ENCODE measurements at places on chromosomes 12 and 14.

GRCh38 chr12:27967551-27968054 lies 4.9 kb downstream of the PTHLH start:
- DNase-seq: no peak

- DNase-seq: no peak
Measured at GRCh38 chr14:39291701-39292100, 58.0 kb downstream of the MIA2 start.

DNA sequence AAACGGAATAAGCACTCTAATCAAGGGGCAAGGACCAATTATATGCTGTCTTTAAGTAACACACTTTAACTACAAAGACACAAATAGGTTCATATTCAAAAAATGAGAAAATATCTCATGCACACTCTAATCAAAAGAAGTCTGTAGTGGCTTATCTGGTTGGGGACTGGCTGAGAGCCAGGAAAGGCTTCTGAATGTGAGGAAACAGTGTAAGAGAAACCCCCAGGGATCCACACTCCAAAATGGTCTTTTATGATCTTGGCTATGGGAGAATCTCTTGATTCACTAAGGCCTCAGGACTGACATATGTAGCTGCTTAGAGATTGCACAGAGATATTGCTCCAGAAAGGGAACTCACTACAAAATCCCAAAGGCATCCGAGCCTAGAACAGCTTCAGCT lies 10.3 kb downstream of the CTSG start:
- DNase-seq: no peak

DNA sequence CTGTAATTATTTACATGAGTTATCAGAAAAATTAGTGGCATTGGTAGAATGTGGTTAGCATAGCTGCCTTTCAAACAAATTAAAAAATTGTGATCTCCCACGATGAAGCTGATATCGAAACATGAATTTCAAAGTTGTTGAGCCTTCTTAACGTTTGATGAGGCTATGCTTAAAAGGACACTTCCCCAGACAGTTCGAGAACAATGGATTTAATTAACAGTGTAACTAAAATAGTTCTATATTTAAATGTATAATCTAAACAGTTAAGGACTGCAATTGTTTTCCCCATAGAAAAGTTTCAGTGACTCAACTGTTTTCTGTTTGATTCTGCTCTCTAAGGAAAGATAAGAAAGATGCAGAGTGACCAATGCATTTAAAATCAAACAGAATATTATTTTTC lies 1.6 kb downstream of the CLEC2B start:
- DNase-seq: no peak

- DNase-seq: no peak
Measured at GRCh38 chr12:946631-947030, 2.9 kb downstream of the RAD52 start.

DNA sequence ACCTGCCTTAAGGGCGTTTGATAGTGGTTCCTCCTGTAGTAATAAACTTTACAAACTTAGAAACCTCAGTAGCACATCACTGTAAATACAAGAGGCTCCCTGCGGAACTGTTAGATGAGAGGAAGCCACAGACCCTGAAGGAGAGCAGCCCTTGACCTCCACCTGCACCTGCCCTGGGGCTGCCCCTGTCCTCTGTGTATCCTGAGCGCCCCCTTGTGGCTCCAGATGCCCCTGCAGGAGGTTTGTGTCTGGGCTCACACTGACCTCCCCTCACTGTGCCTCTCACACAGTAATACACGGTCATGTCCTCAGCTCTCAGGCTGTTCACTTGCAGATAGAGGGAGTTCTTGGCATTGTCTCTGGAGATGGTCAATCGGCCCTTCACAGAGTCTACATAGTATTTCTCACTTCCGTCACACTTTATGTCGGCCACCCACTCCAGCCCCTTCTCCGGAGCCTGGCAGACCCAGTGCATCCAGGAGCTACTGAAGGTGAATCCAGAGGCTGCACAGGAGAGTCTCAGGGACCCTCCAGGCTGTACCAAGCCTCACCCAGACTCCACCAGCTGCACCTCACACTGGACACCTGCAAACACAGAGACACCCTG lies 1059.8 kb downstream of the TMEM121 start:
- peak; percentile 2 for DNase-seq

DNA sequence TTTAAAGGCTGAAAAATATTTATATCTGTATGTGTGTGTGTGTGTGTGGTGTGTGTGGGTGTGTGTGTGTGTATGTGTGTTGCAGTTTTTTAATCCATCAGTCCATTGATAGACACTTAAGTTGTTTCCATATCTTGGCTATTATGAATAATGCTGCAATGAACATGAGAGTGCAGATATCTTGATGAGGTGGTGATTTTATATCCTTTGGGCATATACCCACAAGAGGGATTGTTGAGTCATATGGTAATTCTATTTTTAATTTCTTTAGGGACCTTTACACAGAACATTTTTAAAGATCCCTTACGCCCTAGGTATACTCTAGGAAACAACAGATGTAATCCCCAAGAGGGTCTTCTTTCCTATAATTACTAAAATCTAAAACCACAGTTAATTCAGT lies 154.5 kb upstream of the CLEC14A start:
- DNase-seq: no peak

- no peak for DNase-seq
Measured at GRCh38 chr14:32372154-32372553, 43.1 kb downstream of the AKAP6 start.

DNA sequence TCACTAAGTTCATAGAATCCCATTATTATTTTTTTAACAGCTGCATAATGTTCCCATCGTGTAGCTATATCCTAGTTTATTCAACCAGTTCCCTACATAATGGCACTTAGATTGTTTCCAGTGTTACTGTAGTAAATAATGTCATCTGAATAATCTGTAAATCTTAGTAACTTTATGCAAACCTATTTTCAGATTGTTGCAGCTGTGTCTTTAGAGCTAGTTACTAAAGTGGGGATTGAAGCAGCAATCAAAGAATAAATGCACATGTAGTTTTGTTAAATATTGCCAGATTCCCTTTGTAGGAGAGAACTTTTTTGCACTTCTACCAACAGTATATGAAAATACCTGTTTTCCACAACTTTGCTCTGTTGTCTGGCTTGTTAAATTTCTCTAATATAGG lies 13.1 kb downstream of the ARID2 start:
- no peak for DNase-seq

GRCh38 chr14:92747701-92748258 lies 647 bp downstream of the LGMN start:
- DNase-seq: peak; percentile 56

- peak; percentile 77 for DNase-seq
Measured at GRCh38 chr12:95205685-95206084, 11.6 kb downstream of the FGD6 start.

DNA sequence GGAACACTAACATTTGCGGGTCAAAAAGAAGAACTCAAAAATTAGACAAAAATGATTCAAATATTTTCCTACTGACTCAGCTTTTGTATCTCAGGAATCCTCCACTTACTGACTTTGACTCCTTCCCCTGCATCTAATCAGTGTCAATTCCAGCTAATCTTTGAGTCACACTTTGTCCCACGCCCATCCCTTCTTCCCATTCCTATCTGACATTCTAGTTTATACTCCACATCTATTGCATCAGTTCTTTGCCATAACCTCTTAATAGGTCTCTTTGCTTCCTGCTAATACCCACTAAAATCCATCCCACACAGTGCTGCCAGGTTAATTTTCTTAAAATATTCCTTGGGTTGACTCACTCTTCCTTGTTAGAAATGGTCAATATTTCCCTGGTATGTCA lies 19.1 kb downstream of the BBS10 start:
- no peak for DNase-seq

- peak; percentile 77 for DNase-seq
Measured at GRCh38 chr14:89432226-89432625, 15.2 kb upstream of the FOXN3 start.

DNA sequence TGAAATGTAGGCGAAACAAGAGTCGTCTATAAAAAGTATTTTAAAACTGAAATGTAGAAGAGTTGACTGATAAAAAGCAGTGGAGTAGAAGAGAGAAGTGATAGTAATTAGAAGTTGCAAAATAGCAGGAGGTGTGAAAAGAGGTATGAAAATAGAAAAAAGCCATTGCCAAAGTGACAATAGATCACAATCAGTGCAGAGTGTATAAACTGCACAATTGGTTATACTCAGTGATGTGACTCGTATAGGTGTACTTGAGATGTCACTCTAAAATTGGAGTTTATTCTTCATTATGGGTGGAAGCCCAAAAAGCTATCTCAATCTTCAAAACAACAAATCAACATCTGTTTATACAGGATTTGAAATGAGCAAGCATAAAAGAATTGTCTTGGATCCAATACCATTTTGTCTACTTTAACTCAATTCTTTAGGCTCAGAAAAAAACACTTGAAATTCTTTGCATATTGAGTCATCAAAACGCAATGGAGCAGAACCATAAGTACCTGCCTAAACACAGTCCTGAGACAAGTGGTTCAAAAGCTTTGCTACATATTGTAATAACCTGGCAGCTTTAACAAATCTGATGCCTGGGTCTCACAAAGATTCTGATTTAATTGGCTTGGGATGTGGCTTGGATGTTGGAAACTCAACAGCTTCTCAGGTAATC lies 8.8 kb downstream of the IKBIP start:
- DNase-seq: no peak

DNA sequence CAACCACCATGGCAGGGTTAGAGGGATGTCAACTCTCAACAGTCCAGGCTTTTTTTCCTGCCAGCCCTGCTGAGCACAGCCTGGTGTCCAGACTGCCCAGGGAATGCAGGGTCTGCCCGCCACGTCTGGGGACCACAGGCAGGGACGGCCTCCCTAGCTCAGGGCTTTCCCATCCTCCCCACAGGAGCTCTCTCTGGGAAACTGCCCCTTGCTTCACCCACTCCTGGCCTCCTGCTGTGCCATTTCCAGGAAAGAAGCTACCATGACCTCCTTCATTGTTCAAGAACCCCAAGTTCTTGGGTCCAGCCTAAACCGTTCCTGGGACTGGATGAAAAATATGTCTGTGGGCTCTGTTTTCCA lies 4.8 kb downstream of the SCNN1A start:
- no peak for DNase-seq

- no peak for DNase-seq
Measured at GRCh38 chr12:109870648-109871047, 9.7 kb downstream of the GLTP start.

DNA sequence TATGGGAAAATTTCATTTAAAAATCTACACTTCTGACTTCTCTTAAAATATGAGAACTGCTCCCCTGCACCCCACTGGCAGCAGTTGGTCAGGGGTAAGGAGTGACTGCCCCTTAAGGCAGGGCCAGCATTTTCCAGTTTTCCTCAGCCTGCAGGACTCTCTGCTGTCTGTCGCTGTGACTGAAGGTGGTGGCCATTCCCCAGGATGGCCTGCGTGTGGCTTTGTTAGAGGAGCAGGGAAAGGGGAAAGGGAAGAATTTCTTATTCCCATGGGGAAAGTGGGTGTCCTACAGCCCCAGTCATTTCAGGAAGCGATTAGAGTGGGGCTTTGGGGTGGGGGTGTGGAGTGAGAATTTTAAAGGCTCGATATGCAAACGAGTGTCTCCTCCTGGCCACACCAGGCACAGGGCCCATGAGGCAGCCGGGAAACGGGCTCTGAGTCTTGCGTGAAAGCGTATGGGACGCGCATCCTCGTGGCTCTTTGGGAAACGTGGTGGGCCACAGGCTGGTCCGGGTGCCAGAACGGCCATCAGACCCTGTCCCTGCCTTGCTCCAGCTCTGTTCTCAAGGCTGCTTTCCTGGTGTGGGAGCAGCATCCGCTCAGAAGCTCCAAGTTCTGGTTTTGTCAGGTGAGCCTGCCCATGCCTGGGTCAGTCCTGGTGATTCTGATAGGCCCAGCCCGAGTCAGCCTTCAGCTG lies 23.5 kb downstream of the ADGRD1 start:
- no peak for DNase-seq

- DNase-seq: peak; percentile 52
Measured at GRCh38 chr14:96051642-96052540, 12.7 kb downstream of the C14orf132 start.

- DNase-seq: no peak
Measured at GRCh38 chr14:53885136-53885640, 71.4 kb downstream of the BMP4 start.

- no peak for DNase-seq
Measured at GRCh38 chr12:111056618-111057521, 136.5 kb upstream of the MYL2 start.

GRCh38 chr12:46260913-46261476 lies 7.8 kb downstream of the SLC38A1 start:
- DNase-seq: peak; percentile 60

GRCh38 chr12:125402874-125403789 lies 337.9 kb downstream of the AACS start:
- peak; percentile 96 for DNase-seq

- DNase-seq: no peak
Measured at GRCh38 chr14:59213368-59214315, 25.2 kb downstream of the DAAM1 start.

DNA sequence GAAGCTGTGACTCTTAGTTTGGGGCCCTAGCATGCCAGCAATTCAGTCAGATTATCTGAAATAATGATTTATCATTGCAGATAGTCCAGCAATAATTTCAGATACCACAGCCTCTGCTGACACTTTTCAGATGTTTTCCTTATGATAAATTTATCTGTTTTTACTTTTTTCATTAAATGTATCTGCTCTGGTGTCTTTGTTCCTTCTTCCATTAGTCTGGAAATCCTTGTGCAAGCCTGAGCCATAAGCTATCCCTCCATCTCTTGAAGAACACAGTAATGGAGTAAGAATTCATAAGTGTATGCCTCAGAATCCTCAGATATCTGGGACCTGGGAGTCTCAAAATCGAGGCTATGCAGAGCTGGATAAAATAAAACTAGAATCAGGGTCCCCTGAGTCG lies 146.4 kb upstream of the KRR1 start:
- no peak for DNase-seq

GRCh38 chr14:103833711-103834110 lies 13.7 kb downstream of the PPP1R13B start:
- DNase-seq: no peak

- DNase-seq: no peak
Measured at GRCh38 chr12:124037331-124037730, 64.3 kb downstream of the ZNF664 start.

DNA sequence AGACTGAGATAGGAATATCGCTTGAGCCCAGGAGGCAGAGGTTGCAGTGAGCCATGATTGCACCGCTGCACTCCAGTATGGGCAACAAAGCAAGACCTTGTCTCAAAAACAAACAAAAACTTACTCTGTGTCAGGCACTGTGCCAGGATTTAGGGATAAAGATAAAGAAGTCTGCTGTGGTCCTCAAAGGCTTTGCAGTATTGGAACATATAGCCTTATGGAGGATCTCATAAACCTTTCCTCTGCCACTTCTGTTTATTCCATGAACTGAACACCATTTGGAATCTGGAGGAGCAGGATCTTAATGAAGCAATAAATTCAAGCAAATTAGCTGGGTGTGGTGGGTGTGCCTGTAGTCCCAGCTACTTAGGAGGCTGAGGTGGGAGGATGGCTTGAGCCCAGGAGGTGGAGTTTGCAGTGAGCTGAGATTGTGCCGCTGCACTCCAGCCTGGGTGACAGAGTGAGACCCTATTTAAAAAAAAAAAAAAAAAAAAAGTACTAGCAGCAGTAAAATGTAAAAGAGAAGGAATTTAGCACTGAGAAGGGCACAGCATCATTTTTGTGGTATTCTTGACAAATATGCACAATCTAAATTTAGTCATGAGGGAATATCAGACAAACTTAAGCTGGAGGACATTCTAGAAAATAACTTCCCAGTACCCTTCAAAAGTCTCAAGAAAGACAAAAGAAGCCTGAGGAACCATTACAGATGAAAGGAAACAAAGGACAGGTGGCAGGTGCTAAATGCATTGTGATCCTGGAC lies 27.1 kb downstream of the BMAL2 start:
- no peak for DNase-seq
